Cortex of kidney (tissue), 1 donor: ENCODE measurements at places on chromosomes 5 and 9.

DNA sequence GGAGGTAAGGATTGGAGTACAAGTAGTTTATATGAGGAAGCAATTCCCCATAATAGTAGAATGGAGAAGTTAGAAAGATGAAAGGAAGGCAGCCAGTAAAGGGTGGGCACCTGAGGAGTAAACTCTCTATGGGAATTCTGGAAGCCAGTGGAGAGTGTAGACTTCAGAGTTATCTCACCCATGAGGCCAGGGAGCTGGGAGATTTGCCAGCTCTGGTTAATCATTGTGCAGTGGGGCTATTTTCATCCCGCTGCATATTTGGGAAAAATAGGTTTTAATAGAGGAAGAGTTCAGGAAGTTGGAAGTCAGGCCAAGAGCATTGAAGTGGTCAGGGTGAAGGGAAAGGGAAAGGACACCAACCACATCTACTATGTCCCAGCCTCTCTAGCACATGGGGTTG lies 242.3 kb upstream of the BRINP1 start:
- DNase-seq, result no peak

DNA sequence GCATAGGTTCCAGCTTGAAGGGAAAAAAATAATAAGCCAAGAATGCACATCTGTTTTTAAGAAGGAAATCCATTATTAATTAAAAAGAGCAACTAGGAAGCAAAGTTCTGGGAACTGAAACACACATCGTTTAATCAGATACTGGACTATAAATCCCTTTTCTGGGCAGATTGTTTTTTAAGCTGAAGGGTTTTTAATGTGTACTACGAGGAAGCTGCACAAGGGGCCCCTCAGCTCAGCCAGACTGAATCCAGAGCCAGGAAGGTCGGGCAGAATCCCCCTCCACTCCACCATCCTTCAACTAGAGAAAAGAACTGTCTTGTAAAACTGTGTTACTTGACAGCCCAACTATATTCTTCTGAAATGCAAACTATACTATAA lies 49.2 kb downstream of the ROR2 start:
- DNase-seq, result no peak

DNA sequence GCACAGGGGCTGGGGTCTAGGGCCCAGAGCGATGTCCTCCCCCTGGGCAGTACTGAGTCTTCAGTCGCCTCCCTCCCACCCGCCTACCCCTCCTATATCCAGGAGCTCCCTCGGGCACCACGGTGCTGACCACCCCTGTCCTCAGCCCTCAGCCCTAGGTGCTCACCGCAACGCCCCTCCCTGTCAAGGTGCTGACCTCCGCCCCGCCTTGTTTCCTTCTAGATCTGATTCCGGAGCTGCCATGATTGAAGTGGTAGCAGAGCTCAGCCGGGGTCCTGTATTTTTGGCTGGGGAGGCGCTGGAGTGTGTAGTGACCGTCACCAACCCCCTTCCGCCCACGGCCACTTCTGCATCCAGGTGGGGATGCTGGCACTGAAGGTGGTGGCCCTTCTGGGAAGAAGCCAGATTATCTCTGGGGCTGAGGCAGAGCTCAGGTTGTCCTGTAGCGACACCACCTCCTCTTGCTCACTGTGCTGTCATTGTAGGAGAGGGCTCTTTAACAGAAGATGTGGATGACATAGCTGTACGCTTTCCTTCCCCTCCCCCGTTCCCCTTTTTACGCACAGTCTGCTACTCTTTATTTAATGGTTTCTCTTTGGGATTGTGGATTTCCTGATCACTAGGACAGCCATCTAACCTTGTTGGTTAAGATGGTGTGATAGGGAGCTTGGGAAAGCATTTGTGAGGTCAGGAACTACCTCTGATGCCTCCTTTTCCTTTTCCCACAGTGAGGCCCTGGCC lies 598 bp downstream of the RGP1 start:
- no peak for DNase-seq

- DNase-seq, result no peak
Measured at GRCh38 chr5:17081142-17081541, 136.3 kb upstream of the BASP1 start.

GRCh38 chr5:32223972-32224609 lies 50.0 kb upstream of the GOLPH3 start:
- DNase-seq, result no peak
